Activated T-helper 1 cell treated with Interleukin-2 at 50 U/mL for 16 hours (primary cell): ENCODE measurements at places on chromosomes 11 and 22.

DNA sequence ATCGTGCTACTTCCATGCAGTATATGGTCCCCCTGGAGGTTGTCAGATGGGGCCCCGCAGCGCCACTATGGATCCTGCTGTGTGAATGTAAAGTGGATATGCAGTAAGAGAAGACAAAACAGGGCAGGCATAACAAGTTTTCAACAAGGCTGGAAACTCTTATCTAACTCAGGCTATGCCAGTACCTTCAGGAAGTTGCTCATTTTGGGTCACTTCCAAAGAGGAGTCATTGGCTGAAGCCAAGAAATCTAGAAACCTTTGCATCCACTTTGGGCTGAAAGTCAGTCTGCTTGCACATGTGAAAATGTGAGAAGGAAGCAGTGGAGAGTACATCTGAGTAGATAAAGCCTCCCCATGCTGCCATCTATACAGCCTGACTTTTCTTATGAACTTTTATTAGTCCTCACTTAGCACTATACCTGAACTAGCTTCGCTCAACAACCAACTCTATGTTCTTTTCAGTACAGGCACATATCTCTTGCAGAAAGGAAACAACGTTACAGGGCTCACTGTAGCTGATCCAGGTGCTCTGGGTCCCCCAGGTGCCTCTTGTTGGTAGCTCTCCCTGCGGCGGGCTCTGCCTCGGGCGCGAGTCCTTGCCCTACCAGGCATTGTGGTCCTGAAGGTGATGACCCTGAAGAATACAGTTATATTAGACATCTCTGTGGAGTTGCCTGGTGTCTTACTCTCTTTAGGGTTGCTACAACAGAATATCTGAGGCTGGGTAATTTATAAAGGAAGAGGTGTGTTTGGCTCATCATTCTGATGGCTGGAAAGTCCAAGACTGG, 12.4 kb downstream of the PIWIL3 start:
- no peak for DNase-seq

DNA sequence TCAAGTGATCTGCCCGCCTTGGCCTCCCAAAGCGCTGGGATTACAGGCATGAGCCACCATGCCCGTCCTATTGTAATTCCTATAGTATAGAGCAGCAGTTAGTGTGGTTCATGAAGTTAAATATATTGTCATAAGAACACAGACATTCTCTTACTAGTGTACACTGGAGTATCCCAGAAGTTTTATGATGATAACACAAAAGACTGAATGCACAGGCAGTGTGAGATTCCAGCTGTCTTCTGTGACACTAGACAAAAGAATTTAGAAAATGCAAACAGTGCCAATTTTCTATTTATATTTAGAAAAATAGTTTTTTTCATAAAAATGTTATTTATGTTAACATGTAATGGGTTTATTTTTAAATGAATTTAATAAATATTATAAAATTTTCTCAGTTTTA, 39.4 kb upstream of the RBX1 start:
- no peak for DNase-seq

DNA sequence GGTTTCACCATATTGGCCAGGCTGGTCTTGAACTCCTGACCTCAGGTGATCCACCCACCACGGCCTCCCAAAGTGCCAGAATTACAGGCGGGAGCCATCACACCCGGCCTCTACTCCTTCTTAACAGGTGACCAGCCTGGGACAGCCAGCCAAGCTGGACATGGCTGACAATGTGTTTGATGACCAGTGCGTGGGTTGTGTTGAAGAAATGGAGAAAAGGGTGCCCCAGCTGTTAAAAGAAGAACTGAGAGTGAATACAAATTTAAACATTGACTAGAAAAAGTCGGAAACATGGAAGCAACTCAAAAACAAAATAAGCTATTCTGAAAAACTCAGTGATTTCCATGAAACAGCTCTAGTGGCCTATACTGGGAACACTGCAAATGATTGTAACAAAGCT, 86.5 kb upstream of the CLPB start:
- DNase-seq: no peak

- DNase-seq: no peak
These were observed 18.2 kb downstream of the SBF1 start for GRCh38 chr22:50456466-50457234.

DNA sequence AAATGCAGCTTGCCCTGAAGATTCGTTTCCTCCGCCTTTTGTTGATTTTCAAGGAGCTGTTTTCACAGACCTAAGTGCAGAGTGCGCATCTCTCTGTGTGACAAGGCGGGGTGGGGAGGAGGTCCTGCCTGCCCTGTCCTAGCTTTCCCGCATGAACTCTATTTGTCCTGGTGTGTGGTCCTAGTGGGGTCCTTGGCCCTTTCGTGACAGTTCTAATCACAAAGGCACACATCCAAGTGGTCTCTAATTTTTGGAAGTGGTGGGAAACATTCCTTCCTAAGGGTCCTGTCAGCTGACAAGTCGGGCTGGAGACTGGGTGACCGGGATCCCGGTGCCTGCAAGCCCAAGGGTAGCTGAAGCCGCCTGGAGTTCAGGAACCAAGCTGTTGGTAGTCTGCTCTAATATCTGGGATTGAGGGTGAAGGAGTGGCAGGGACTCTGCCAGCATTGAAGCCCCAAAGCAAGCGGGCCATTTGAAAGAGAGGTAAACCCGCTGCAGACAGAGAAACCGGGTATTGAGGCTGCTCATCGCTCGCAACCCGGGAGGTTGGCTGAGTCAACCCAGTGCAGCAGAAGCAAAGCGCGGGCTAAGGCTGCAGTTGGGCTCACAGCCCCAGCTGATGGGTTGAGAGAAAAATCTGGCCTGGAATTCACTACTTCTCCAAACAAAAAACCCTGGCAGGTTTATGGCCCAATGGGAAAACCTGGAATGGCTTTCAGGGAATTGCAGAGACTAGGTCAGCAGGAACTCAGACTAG, 28.1 kb upstream of the FBXO3 start:
- no peak for DNase-seq

- no peak for DNase-seq
These were observed 31.5 kb downstream of the ZBTB16 start for GRCh38 chr11:114090976-114091375.

DNA sequence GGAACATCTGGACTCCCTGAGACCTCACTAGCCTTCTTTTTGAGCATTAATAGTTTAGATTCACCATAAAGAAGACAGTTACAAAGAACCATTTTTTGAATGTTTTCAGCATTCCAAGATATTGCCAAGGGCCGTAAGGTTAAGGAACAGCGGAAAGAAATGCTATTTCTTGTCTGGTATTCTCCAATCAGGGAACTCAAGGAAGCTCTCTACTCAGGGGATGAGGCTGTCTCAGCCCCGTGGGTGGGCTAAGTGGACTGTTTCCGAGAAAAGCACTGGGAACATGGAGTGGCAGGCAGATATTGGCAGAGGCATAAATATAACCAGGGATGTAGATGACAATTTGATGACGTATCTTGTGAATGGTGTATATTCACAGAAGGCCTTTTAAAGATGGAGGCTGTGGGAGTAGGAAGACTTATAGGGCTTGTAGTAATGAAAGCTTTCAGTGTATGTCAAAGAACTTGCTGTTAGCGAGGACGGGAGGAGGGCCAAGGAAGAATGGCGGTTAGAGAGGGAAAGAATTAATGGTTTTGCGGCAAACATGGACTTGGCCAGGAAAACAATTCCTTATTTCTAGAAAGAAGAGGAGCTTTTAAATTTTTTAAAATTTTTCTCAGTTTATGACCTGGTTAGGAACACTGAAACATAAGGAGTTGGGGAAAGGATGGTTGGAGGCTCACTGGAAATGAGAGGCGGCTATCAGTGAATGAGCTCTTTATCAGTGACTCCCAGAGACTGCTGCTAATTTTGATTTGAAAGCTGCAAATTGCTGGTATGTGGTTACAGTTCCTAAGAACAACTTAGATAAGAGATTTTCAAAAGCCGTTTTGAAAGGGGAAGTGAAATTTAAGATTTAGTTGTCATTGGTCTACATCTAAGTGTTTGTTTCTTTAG, 64.6 kb downstream of the ST3GAL4 start:
- no peak for DNase-seq

GRCh38 chr11:111978028-111978771, 41.1 kb downstream of the DIXDC1 start:
- DNase-seq: no peak

GRCh38 chr11:116953530-116954285, 116.3 kb upstream of the APOA1 start:
- no peak for DNase-seq

DNA sequence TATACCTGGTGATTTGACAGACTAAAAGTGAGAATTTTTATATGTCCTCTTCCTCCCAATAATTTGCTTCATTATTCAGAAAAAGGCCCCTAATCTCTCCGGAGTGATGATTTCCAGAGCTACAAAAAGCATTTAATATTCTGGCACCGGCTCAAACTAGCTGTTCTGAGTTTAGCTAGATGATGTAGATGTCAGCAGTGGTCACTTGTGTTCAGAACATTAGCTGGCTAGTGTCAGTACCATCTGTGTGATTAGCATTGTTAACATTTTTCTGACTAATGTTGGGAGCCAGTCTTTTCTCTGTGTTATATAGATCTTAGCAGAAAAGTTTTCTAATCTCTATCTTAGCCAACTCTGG, 68.7 kb upstream of the RRM1 start:
- DNase-seq: no peak

DNA sequence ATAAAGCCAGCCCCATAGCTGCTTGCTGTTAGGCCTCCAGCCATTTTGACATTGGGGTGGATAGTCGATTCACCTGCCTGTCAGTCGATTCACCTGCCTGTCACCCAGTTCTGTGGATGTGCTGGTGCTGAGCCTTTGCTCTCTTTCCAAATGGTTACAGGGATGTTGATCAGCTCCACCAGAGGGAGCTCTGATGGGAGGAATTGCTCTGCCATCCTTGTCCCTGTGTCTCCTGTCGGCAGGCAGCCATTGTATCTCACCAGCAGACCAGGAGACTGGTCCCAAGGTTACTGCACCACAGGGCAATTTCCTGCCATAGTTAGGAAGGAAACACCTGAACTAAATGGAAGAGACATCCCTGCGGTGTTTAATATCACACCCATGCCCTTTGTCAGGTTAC, 6.1 kb downstream of the MPEG1 start:
- no peak for DNase-seq

DNA sequence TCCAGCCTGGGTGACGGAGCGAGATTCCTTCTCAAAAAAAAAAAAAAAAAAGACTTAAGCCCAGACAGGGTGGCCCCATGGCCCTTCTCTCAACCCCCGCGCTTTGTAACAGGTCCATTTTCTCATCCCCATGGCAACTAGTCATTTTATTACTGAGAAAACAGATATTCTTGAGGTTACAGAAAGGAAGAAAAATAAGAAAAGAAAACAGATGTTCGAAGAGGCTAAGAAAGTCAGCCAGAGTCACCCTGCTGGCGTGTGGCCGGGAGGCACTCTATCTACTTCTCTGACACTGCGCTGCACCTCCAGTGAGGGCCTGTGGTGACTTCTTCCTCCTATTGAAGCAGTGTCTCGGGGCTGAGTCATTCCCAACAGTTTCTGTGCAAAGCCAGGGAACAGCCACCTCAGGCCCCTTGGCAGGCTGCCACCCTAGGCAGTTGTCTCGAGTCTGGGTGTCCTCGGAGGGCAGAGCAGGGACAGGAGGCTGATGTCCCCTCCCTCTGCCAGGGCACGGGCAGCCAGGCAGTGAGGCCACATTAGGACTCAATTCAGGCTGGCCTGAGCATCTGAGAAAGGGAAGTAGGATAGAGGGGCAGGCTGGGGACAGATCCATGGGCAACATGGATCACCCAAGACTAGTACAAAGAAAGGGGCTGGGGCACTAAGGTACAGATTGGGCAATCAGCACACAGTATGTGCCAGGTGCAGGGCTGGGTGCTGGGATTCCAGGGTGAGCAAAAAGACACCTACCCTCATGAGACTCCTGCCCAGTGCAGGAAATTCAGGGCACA, 16.4 kb upstream of the SYVN1 start:
- no peak for DNase-seq

- no peak for DNase-seq
These were observed 583.4 kb downstream of the SOX6 start for GRCh38 chr11:15772981-15773380.

- DNase-seq: no peak
These were observed 8.2 kb downstream of the PDGFB start for GRCh38 chr22:39236321-39237317.

DNA sequence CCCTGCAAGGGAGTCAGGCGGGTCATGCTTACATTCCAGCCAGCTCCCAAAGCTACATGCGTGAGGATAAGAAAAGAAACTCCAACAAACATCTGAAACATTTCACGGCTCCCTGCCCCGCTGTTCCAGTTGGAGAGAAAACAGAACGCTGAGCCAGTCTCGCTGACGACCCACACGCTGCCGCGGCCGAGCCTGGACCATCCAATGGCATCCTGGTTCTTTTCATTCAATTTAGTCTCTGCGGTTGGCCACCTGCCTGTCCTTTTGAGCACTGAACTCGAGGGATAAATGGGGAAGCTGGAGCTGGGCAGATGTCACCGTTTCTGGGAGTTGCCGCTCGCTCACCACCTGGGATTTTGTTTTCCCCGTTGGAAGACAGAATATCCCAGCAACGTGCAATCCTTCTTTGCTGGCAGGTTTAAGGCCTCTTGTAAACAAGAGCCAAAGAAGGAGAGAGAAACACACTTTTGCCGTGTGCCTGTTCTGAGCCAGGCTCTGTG, 45.3 kb upstream of the SHISAL1 start:
- DNase-seq: no peak

DNA sequence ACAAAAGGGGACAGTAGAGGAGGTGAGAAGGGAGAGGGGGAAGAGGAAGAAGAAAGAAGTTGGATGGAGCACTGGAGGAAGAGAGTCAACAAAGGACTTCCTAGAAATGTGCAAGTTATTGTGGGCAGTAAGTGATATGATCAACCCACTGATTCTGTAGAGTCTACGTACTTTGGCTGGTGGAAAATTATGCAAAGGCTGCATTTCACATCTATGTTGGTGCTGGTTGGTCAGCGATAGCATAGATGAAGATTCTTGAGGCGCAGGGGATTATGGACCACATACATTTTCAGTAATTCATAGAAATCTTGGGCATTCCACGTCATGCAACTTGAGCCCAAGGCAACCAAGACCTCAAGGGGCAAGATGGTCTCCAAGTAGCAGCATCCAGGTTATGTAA, 12.6 kb upstream of the BIRC3 start:
- DNase-seq: no peak

GRCh38 chr11:103070142-103070541, 21.8 kb downstream of the DCUN1D5 start:
- no peak for DNase-seq

- DNase-seq: no peak
These were observed 6.4 kb downstream of the MUC5AC start for GRCh38 chr11:1163911-1164735.

DNA sequence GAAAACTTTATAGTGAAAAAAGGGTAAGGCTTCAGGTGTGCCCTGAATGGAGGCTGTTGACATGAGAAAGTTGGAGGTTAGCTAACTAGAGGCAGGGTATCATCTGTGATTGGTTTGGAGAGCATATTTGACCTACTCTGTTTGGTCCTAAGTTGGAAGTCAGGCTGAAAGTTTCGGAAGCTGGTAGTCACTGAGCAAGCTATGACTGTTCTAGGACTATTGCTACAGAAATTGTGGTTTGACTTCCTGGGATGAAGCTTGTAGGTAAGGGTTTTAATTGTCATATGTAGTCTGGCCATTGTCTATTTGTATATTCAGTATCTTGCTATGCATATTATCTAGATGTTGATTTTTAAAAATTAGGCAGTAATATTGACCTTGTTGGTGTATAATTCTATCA, 565.0 kb downstream of the TMEM135 start:
- DNase-seq: no peak
